ENCODE measurements at places on chromosomes 6 and 20. TPM values are rescaled to one million over a fixed set of nuclear protein-coding genes. Genes with fewer than 3 reads are reported as not detected.
A peak's percentile ranks its signal among the peaks of the same experiment; 100 is the strongest.

ZC2HC1B gene
- total RNA-seq = not detected

KCNG1 gene
- total RNA-seq = 2.3 TPM

RSPO3 gene
- 6.2 TPM for total RNA-seq

RRAGD gene
- total RNA-seq = 1.4 TPM

AK9 gene
- 7.6 TPM for total RNA-seq

USP49 gene
- 2.9 TPM for total RNA-seq

SIGLEC1 gene
- 10.4 TPM for total RNA-seq

CCDC170 gene
- total RNA-seq = 1.7 TPM

MCHR2 gene
- not detected for total RNA-seq

- no peak for DNase-seq
Observed at GRCh38 chr6:120871416-120872261, 462.6 kb downstream of the TBC1D32 start.

- DNase-seq = no peak
Observed at GRCh38 chr6:14925025-14925698, 320.7 kb upstream of the JARID2 start.

GRCh38 chr20:38665094-38665493 lies 59.2 kb upstream of the SLC32A1 start:
- no peak for DNase-seq

DNA sequence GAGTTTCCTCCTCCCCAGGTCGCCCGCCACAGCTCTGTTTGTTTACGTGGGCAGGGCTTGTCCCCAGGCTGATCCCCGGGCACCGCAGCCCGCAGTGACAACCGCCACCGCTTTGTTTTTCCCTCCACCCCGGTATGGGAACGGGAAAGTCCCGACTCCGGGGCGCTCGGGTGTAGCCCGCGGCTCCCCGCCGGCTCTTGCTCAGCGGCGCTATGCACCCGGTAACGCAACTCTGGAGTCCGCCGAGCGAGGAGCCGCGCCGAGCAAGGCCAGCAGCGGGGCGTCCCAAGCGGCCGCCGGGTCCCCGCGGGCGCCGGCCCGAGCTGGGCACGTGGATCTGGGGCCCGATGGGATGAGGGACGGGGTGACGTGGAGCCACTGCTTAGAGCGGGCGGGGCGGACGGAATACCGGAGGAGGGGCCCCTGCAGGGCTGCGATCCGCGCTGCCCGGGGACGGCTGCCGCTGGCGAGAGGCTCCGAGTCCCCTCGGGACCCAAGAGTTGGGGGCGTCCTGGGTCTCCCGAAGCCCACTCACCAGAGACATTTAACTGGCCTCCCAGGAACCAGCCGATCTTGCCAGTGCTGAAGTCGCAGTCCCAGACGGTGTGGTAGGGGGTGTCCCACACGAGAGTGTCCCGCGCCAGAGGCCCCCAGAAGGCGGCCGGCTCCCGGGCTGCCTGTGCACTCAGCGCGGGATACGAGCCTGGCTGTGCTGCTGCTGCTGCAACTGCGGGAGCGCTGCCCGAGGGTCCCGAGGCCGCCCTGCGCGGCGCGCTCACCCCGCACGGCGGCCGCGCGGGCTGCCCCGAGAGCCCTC lies 497 bp downstream of the ACSS1 start:
- DNase-seq = peak; percentile 86

DNA sequence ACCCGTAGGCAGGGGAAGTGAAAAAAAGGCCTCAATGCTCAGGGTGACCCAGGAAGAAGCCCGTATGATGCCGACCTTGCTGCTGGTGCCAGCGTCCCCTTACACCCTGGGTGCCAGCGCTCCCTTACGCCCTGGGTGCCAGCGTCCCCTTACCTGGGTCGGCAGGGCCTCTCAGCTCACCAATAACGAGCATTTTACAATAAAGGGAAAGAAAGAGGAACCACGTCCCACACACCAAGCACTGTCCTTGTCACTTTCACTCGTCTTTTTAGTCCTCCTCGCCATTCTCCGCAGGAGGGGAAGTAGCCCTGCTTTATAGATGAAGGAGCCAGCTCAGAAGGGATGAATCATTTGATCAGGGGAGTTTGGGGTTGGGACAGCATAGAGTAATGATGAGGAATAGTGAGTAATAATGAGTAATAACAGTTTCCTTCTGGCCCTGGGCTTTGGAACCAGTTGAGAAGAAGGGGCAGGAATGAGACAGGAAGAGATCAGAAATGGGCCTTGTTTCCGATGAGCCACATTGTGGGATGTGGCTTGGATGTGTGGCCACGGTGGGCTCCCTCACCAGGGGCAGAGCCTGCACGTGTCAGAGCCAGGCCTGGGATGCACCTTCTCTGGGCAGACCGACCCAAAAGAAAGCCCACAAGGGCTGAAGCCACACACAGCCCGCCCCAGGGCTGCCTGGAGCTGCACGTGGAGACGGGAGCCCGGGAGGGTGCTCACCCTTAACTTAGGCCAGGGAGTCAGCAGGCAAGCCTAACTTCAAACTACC lies 75.7 kb downstream of the SYNJ2 start:
- no peak for DNase-seq

DNA sequence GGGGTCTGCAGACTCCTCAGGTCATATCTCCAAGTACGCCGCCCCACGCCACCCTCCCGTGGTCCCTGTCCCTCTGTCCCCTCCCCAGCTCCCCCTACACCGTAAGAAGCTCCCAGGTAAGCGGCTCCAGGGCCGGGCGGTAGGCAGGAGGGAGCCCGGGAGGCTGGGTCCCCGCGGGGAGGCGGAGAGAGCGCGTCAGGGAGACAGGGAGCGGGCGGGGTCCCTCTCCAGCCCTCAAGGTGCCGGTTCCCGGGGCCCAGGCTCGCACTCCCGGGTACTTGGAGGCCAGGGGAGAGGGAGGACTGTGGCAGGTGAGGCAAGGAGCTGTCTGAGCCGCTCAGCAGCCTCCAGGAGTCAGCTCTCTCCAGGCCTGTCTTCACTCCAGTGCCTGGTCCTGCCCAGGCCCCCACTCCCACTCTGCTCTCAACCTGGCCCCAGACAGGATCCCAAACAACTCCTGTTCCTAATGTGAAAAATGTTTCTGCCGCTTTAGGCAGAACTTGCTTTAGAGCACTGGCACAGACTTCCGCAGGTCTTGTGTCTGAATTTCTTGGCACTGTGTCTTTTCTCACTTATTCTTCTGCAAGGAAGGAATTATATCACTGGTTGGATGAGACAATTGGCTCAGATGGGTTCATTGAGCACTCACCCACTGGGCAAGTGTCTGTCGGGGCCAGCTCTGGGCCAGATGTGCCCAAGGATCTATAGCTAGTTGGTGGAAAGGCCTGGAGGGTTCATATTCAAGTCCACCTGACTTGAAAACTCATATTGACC lies 36.6 kb downstream of the HLA-G start:
- DNase-seq = no peak

DNA sequence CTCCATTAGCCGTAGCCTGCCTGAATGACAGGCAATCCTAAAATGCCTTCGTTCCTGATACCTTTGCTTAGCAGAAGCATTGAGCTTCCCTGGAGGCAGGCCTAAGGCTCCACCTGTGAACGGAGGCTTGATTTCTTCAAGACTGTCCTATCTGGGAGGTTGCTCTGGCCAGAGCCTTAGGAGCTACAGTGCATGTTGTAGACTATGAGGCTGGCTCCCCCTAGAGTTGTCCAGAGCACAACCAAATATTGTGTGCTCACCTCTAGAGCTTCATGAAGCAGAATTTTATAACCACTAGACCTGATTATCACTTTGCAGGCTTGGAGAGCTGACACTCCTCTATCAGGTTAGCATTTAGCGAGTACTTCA lies 217.8 kb downstream of the MAFB start:
- DNase-seq = no peak

DNA sequence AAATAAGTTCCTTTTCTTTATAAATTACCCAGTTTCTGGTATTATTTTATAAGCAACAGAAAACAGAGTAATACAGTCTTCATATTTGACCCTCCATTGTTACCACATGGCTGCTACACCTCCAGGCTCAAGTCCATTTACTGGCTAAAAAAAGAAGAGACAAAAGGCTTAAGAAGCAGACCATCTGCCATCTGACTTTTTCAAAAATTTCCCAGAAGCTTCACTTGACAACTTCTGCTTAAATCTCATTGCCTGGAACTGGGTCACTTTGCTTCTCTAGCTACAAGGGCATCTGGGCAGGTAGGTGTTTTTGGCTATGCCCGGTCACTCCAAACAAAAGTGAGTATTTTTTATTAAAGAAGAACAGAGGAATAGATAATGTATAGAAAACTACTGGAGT lies 118.0 kb downstream of the GRM1 start:
- DNase-seq = no peak

- DNase-seq = no peak
Observed at GRCh38 chr20:58130581-58130980, 97.9 kb downstream of the ANKRD60 start.

- no peak for DNase-seq
Observed at GRCh38 chr20:9930142-9930541, 91.3 kb upstream of the PAK5 start.

DNA sequence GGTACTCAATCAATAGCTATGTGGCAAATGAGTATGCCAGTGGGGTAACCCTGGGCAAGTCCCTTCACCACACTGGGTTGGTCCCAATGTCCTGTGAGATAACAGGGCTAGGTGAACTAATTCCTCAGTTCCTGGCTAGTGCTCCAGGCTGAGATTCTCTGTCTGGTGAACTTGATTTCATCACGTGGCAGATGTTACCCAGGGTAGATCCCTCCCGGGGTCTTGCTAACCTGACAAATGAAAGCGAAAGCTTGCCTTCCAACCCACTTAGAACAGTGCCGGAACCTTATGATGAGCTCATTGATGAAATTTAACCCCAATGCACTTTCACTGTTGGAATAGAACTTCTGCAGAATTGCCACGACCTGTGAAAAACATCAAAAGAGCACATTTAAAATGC lies 6.6 kb upstream of the ANKRD60 start:
- no peak for DNase-seq

- no peak for DNase-seq
Observed at GRCh38 chr6:93676581-93676980, 257.2 kb upstream of the EPHA7 start.

- DNase-seq = no peak
Observed at GRCh38 chr6:35573495-35574110, 60.9 kb upstream of the TULP1 start.

DNA sequence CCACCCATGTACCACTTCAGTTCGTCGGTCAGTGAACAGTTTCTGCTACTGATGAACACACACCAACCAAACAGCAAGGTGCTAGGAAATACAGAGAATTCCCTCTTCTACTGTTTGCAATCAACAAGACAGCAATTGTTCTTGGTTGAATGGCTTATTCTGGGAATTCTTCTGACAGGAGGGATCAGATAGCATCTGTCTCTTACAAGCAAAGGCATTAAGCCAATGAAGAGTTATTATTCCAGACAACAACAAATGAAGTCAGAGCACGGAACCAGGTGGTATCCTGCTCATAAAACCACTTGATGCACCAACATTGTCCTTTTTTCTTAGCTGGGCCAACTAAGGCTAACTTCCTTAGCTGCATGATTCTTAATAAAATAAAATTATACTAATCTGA lies 37.8 kb downstream of the PTPRK start:
- no peak for DNase-seq

DNA sequence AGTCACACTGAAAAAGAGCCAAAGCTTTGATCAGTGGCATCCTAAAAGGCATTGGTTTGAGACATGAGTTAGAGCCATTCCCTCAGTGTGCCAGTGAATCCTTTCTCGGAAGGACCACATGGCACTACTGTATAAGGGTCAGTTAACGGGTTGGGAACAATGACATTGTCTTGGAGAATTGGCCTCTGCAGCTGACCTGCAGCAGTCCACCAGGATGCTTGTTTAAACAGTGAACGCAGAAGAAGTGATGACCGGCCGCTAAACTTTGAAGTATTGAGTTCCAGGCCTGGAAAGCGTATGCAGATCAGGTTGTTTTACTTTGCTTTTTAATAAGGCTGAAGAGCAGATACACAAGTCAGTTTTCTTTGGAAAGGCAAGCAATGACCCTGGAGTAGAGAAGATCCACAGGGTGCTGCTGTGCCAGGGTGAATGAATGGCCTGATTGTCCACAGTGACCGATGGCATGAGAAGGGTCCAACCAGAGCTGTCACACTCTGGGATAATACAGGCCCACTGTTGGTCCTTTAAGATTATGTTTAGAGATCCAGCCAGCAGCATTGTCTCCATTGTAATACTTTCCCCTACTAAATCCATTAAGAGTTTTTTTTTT lies 57.8 kb downstream of the GMPR start:
- no peak for DNase-seq

- no peak for DNase-seq
Observed at GRCh38 chr20:38836991-38837390, 31.5 kb downstream of the PPP1R16B start.

- peak; percentile 60 for DNase-seq
Observed at GRCh38 chr6:111551521-111552231, 54.0 kb downstream of the TRAF3IP2 start.

- no peak for DNase-seq
Observed at GRCh38 chr6:15434823-15435380, 189.0 kb downstream of the JARID2 start.

DNA sequence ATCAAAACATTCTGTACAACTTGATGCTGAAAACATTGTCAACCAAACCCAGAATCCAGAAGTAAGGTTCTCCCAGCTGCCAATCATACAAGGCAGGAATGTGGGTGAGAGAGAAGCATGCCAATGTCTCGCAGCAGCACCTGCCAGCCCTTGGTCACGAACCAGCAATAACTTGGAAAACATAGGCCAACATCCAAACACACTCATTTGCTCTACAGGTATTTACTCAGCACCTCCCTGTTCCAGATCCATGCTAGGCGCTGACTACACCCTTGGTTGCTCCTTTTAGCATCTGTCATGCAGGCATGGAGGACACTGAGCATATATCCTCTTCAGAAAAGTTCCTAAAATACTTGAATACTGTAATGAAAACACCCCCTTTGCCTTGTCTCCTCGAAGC lies 63.6 kb downstream of the FAXC start:
- DNase-seq = no peak

- no peak for DNase-seq
Observed at GRCh38 chr6:2230659-2231277, 14.6 kb downstream of the GMDS start.

DNA sequence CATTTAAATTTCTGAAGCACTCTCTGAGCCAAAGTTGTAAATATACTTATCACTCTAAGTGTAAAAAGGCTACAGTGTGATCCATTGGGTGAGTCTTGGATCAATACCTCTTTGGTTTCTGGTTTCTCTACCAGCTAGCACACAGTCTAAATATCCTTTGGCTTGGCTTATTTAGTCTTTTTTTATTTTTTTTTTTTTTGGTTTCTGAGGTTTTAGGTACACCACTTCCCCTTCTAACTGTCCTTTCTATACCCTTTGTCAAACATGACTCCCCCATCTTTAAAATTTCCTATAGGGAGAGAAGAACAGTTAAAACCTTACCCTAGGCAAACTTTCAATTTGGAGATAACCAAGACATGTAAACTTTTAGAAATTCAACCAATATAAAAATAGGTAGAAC lies 379.0 kb downstream of the PHF3 start:
- no peak for DNase-seq

GRCh38 chr20:46347841-46348803 lies 39.8 kb upstream of the CDH22 start:
- no peak for DNase-seq

GRCh38 chr20:35339007-35339406 lies 46.8 kb upstream of the FAM83C start:
- DNase-seq = no peak

GRCh38 chr20:59832406-59833363 lies 100.8 kb downstream of the SYCP2 start:
- DNase-seq = no peak

Measured in left colon (tissue), 2 donors.